MG63 (cell line): ENCODE measurements at places on chromosomes 3 and 15. TPM values are rescaled to one million over a fixed set of nuclear protein-coding genes. Genes with fewer than 3 reads are reported as not detected.

DNA sequence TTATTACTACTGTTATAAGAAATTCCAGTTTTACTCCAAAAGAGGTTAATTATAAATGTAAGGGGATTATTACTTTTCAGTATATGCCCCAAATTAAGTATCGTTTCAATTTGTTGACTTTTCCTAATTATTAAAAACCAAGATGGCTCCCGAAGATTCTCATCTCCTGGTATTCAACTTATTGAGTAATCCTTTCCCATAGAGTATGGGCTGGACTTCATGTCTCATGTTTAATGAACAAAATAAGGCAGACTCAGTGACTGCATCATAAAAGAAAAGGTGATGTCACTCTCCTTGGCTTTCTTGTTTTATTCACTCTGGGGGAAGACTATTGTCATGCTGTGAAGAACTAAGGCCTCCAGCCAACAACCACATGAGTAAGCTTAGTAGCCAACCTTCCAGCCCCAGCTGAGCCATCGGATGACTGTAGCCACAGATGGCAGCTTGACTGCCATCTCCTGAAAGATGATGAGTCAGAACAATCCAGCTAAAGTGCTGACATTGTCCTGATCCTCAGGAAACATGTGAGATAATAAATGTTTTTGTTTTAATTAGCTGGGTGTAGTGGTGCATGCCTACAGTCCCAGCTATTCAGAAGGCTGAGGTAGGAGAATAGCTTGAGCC, 17.3 kb downstream of the IGF2BP2 start:
- DNase-seq: peak; percentile 93

- no peak for DNase-seq
Observed at GRCh38 chr3:133367403-133367802, 32.5 kb upstream of the BFSP2 start.

DNA sequence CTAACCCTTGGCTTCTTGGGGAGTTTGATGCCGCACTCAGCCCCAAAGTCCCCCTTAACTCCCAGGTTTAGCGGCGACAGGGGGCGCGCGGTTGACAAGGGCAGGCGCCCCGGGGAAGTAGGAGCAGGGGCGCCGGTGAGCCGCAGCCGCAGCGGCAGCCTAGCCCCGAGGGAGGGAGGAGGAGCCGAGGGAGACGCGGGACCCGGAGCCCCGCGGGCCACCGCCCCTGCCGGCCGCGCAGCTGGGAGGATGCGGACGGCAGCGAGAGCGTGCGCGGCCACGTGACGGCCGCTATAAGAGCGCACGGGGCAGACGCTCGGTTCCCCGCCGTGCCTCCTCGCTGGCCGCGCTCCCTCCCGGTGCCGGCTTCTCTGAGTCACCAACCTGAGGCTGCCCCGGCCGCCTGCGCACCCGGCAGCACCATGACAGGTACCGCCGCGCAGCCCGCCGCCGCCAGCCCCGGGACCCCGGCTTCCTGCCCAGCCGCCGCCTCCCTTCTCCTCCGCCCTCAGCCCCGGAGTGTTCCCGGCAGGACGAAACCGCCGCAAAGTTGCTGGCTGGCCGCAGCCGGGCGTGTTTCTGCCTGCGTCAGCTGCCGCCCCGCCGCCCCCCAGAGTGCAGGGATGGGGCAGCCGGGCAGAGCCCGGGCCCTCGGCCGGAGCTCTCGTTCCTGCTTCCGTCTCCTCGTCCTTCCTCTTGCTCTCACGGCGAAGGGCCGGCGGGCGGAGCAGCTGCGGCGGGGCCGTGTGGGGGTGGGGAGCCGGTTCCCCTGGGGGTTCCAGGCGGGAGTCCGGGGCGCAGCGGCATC, at the start of gene GYG1:
TSS of gene GYG1 (plus strand) at position 322 of the 808 bp plus-strand sequence. CDS start at position 423, 101 bp downstream.
- peak; percentile 89 for DNase-seq

DNA sequence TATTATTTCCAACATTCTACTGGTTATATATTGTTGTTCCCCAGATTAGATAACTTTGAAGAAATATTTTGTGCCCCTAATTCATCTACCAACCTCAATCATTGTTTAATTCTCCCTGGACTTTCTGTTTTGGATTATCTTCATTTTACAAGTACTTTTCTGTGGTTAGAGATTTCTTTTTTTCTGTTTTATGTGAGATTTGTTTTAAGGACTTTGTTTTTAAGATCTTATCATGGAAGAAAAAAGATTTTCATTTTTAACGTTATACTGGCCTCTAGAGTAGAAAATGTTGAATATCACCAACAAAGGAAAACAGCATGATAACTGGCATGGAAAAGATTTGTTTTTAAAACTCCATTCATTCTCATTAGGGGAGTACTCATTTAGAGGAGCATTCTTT, 210.9 kb upstream of the KCNMB2 start:
- no peak for DNase-seq

DNA sequence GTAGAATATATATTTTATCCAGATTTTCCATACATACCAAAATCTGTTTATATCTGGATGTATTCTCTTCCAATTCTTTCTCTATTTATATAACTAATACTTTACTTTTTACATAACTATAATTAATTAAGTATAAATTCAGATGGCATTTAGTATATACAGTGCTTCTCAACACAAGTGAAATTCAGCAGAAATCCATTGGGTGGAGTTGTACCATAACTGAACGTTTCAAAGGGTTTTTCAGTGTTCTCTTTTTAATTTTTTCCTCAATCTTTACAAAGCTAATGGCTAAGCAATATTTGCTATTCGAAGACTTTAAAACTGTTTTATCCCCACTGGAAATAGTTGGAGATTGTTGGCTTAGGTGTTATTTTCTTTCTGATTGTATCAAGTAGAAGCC, 13.9 kb upstream of the ZBBX start:
- DNase-seq: no peak

DNA sequence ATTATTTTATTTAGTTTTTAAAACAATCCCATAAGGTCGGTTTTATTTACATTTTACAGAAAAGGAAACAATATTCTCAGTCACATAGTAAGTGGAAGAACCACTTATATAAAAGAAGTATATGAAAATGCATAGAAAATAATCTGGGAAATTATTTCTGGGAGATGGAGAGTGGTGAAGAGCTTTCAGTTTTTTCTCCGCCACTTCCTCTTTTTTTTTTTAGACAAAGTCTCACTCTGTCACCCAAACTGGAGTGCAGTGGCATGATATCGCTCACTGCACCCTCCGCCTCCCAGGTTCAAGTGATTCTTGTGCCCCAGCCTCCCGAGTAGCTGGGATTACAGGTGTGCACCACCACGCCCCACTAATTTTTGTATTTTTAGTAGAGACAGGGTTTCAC, 21.2 kb downstream of the RAD51 start:
- no peak for DNase-seq

- DNase-seq: no peak
Observed at GRCh38 chr3:141915766-141916165, 39.3 kb downstream of the ATP1B3 start.

DNA sequence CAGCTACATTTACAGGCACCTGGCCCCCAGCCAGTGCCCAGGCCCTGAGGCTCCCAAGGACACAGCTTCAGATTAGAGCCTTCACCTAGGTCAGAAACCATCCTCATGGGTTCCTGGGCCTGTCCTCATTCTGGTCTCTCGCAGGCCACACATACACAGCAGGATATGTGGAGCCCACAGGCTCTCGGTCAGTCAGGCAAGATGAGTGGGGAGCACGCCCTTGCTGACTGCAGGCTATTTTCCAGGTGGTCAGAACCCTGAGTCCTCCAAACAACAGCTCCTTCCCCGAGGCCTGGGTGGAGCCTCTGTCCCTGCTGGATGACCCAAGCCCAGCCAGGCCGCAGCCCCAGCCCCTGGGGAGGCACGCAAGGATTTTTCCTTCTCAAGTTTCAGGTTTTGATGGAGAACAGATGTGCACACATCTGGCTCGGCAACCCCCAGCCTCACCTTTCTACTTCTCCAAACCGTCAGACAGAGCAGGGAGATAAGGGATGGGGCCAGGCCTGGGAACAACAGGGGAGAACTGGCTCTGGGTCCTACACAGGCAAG, 1.6 kb downstream of the STRA6 start:
- DNase-seq: no peak

DNA sequence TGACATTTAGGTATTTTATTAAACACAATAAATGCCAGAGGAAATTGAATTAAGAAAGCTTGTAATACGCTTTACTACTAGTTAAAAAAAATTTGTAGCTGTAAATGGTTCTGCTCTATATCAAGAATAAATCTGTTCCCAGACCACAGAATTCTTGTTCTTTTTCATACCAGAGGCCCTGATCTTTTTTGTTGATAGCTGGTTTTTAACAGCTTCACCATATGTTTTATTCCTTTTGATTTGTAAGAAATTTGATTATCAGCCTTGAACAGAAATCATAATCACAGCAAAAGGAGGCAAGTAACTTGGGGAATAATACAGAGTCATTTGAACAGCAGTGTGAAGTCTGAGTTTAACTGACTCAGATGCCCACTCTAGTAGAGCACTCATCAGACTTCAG, 202.7 kb downstream of the CNTN4 start:
- DNase-seq: no peak

DNA sequence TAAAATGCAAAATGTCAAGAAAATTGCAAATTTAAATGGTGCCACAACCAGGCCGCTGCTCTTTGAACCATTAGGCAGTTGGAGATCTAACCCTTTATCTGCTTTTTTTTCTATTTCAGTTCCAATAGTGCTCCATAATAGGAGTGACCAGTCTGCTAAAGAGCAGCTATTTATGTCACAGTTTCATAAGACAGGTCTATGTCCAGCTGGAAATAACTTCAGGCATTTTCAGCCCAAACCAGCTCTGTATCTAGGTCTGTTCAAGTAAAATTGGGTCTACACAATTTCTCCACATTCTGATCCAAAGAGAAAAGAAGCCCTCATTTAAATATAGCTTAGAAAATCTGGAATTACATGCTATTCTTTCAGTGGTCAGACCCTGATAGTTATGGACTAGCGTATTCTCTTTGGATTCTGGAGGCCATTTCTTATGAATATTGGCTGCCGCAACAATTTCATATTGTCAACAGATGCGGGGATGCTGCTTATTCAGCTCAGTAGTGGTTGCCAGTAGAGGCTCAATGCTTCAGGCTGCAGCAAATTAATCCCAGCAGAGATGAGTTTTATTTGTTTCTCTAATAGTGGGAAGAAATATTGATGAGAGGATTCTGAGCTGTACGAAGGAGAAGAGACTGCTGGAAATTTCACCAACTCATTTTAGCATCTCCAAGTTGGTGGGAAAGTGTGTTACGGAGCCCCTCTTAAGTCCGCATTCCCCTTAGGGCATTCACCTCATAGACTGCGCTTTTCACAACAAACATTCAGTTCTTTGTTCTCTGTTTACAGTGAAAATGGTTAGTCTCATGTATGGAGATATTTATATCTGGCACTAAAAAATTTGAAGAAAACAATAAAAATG, 887.0 kb downstream of the ROBO1 start:
- DNase-seq: no peak

DNA sequence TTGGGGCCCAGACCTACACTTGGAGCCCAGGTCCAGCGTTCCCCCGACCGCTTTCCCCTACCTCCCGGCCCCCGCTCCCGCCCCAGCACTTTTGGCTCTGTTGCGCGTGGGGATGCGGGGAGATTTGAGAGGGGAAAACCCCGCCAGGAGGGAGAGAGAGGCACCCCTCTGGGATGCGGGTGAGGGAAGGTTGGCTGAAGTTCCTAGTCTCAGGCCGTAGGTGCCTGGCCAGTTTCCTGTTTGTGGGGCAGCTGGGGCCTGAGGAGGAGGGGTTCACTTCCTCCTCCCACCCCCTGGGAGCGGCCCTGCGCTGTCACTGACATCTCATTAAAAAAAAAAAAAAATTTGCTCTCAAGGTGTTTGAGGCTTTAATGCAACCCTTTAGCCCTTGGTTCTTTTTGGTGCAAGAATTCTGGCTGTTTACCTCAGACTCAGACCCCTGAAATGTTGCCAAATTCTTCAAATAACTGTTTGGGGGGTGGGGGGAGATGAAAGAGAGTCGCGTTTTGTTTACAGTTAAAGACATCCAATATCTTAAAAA, 2.6 kb downstream of the FAM43A start:
- DNase-seq: peak; percentile 62

GRCh38 chr15:38129531-38130204, 123.0 kb upstream of the SPRED1 start:
- DNase-seq: peak; percentile 94

- DNase-seq: no peak
Observed at GRCh38 chr3:182715006-182715405, 78.3 kb upstream of the ATP11B start.

GRCh38 chr15:89383365-89384175, 48.9 kb upstream of the POLG start:
- peak; percentile 86 for DNase-seq

GRCh38 chr3:177946048-177946447, 590.2 kb upstream of the KCNMB2 start:
- no peak for DNase-seq

DNA sequence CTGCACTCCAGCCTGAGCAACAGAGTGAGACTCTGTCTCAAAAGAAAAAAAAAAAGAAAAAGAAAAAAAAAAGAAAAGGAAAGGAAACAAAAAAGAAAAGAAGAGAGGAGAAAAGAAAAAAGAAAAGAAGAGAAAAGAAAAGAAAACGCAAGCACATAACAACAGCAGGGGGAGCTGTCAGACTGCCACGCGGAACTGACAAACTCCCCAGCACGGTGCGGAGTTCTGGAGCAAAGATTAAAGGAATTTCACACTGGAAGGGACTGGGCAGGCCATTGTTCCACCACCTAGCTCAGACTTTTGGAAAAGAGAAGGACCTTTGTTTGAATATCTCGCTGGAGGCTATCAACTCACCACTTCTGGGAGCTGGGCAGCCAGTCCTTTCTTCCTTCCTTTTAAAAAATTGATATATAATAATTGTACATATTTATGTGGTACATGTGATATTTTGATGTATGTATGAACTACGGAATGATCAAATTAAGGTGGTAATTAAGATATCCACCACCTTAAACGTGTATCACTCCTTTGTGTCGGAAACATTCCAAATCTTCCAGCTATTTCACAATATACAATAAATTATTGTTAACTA, 40.5 kb downstream of the DPPA2 start:
- peak; percentile 29 for DNase-seq

CLSTN2 gene
- 0.64 and 1.7 TPM in 2 replicates for total RNA-seq

WDR93 gene
- total RNA-seq: 0.13 TPM in 1 of 2 replicates, not detected in the other

IQCF5 gene
- not detected in 2 replicates for total RNA-seq

STRIT1 gene
- not detected in 2 replicates for total RNA-seq

MINAR1 gene
- total RNA-seq: 0.52 and 0.79 TPM in 2 replicates

CCR5 gene
- total RNA-seq: not detected in 2 replicates
